Stomach (tissue), 19 donors: ENCODE measurements at places on chromosomes 5 and 9. TPM values are rescaled to one million over a fixed set of nuclear protein-coding genes. Genes with fewer than 3 reads are reported as not detected.
A peak's percentile ranks its signal among the peaks of the same experiment; 100 is the strongest.

The OR1Q1 gene
- total RNA-seq = not detected

The IRX4 gene
- total RNA-seq = not detected

GRCh38 chr5:101306391-101307137 is 403.5 kb upstream of the ST8SIA4 start:
- DNase-seq = no peak

DNA sequence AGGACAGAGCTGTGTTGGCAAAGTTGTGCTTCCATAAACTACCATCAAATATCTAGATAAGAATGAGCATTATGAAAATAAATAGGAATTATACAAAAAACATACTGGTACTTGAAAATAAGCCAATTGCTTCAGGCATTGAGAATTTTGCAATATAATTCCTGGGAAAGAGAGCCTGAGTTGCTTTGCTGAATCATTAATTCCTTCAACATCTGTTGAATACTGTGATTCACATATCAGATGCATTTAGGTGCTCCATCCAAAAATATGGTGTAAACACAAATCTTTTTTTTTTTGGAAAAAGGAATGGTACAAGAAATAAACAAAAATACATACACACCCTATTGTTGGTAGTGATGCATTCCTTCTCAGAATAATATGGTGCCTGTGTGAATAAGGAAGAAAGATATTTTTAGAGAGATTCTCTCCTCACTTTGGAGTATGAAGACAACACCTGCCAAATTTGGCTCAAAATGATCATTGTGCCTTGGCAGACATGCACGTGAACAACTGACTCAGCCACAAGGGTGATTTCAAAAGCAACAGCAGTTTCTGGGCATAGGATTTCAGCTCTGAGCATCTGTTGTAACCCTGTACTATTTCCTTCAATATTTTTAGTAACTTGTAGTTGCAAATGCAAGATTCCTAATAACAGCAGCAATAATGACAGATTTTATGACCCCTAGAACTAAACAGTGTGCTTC is 96.7 kb downstream of the CAVIN4 start:
- DNase-seq = no peak

DNA sequence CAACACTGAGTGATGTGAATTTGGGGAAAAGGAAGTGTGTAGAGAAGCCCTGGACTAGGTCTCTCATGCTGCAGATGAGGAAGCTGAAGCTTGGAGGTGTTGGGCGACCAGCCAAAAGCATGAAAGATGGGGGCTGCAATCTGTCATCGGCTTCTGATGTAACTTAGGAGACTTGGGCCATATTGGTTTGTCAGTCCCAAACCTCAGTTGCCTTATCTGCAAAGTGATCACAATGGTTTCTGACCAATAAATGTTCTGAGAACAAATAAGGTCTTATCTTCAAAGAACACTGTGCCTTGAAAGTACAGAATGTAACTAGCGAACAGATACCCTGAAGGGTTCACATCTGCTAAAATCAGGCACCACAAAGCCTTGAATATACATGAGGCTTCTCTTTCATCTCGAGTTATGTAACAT is 198.4 kb upstream of the NR3C1 start:
- no peak for DNase-seq

DNA sequence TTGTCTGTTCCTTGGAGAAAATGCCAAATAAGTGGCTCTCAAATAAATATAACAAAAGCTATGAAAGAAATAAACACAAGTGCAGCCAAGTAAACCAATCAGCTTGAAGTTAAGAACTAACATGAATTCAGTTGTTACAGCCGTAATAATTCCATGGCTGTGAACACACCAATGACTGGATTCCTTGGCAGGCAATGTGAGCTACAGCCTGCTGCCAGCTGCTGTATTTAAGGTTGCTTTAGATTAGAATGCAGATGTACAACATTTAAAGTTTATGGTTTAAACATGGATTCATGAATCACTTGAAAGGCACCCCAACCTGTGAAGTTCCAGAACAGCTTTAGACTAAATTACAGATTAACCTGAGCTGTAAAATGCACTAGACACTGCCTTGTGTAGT is 626.4 kb upstream of the SEMA6A start:
- DNase-seq = no peak

DNA sequence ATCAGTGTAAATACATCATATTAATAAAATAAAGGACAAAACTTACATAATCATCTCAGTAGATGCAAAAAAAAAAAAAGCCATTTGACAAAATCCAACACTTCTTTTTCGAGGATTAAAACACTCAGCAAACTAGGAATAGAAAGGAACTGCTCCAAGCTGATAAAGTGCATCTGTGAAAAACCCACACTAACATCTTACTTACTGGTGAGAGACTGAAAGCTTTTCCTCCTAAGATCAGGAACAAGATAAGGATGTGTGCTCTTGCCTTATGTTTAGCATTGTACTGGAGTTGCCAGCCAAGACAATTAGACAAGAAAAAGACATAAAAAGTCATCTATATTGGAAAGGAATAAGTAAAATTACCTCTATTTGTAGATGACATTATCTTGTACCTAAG is 120.2 kb upstream of the SAP30L start:
- DNase-seq = no peak

- peak; percentile 90 for DNase-seq
Measured at GRCh38 chr5:146340260-146341081, 1.8 kb downstream of the POU4F3 start.

The PCDHGC4 gene
- total RNA-seq = 6.8 TPM

DNA sequence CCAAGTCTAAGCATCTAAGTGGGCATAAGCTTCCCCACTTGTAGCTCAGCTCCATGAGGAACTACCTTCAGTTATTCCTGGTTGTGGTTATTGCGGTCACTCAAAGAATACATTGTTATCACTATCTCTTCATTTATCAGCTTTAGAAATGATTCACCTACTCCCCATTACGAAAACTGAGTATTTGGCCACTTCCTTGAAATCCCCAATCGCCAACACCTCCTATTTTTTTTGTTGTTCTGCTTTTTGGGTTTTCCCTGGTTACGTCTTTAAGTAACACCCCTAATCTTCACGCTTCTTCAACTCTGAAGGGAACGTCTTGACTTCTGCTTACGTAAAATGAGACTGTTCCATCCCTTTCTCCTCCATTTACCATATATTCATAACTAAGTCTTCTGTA is 20.7 kb downstream of the MAPK9 start:
- no peak for DNase-seq

The FBP1 gene
- 34.4 TPM for total RNA-seq

The FOXI1 gene
- 0.18 TPM for total RNA-seq

- DNase-seq = no peak
Measured at GRCh38 chr5:142275496-142275895, 49.3 kb downstream of the SPRY4 start.

The GMCL2 gene
- not detected for total RNA-seq

DNA sequence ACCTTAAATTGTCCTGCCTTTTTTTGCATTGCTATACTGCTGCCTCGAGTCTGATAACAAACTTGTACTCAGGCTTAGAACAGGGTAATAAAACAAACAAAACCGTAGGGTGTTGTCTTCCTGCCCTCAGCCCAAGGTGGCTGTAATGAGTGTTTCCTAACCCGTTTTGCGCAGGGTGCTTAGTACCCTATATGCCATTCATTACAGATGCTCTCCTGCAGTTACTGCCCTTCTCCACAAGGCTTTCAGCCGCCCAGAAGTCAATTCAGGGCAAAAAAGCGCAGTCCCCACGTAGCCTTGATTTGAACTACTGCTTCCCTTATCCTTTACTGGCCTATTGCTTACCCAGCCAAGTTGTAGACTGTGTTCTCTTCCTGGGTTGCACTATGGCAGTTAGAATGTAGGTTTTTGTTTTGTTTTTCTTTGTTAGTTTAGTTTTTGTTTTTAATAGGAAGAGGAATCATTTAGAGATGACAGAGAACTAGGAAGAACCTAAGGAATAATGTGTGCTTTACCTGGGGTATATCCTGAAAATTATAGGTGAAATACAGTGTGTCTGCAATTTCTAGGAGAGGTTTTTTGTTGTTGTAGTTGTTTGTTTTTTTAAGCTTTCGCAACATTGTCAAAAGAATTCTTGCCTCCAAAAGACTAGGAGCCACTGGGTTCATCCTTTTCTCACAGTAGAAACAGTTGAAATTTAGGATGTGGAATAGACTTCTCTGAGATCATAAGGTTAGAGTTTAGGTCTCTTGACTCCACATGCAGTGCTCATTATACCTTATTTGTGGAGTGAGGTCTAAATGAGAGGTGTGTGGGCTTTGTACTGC is 1.3 kb downstream of the HMGXB3 start:
- peak; percentile 37 for DNase-seq

The MTX3 gene
- 11.2 TPM for total RNA-seq

The PTGR1 gene
- total RNA-seq = 197 TPM

DNA sequence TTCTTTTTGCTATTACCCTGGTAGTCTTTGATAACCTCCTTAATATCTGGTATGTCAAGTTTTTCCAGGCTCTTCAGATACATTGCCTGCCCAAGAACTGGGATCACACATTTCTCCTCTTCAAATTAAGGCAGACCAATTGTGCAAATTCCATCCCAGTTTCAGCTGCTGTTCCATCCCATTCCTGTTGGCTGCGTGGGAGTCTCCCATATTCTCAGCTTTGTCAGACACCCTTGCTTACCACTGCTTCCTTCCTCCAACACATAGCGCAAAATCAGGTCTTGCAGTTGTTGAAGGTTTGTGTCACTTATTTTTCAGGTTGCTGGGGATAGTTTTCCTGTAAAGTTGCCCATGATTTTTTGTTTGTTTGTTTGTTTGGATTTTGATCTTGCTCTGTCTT is 15.2 kb downstream of the HCN1 start:
- no peak for DNase-seq
